Cardiac fibroblast (primary cell): ENCODE measurements at places on chromosomes 11 and 22.

GRCh38 chr11:119937412-119937811 is 200.5 kb downstream of the TRIM29 start:
- DNase-seq: no peak

DNA sequence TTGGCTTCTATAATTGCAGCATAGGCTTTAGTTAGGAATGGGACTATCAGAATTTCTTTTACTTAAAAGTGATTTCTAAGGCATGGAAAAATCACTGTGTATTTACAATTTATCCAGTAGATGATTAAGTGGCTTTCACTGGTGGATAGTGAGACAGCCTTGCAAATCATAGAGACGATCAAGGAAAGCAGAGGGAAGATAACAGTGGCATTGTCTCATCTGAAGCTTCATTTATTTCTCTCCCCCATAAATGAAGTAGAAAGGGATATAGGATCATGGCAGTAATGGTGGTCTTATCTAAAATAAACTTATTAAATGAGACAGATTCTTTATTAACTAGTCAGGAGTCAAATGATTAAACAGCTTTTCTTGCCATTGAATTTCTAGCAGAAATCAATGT is 224.2 kb upstream of the ANO5 start:
- DNase-seq: no peak

DNA sequence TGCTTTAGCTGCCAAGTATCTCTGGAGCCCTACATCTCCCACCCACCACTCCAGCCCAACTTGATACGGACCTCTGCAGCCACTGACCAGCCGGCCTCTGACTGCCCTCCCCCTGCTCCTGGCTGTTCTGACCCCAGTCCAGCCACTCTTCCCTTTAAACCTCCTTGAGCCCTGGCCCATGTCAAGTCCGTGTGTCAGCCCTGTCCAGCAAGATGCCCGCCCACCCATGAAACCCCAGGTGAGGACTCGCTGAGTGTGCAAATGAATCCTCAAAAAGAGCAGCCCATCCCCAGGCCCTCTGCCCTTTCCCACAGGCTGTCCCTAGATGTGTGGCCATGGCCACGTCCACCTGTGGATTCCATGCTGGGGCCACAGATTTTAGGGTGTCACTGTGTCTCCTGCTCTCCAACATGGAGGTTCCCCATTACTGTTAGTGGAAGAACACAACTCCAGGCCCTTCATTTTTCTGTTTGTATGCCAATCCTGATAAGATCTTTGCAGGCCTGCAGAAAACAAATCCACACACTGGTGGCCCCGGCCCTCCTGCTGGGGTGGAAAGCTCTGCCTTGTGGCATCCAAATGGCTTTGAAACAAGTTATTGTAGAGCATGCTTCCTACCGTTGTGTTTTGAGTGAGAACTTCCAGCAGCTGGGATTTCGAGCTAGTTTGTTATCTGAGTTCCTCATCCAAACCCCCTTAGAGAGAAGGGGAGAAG is 22.7 kb upstream of the ADORA2A start:
- no peak for DNase-seq

- DNase-seq: no peak
Measured at GRCh38 chr11:100832829-100833228, 145.7 kb downstream of the ARHGAP42 start.

DNA sequence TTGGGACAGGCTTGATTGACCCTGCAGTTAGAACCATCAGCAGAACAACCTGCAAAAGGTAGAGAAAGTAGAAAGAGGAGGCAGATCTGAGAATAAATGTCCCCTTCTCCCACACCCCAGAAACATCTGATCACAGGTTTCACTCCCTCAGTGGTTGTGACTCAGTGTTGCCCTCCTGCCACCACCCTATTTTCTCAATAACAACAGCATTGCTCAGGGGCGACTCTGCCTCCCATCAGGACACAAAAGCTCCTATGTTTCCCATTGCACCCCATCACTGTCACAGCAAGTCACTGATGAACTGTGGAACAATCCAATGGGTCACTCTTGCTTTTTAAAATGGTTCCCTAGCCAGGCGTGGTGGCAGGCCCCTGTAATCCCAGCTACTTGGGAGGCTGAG is 110.2 kb downstream of the RASSF10 start:
- DNase-seq: no peak
